ENCODE measurements at places on chromosomes 5 and 9.

DNA sequence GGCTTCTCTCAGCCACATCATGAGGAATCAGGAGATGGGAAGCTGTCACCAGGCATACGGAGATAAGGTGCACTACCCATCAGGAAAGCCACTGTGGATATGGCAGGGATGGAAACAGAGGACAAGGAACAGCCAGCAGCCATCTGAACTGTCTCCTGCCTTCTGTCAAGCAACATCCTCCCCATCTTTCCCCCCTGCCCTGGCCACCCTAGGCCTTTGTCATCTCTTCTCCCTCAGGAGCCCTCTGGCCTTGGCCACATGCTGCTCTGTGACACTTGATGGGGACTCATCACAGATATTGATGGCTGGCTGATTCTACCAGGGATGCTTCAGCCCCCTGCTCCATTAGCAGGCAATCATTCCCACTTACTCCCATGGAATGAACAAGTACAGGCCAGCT, 21.1 kb upstream of the MEIKIN start:
- DNase-seq = no peak

- DNase-seq = no peak
Measured at GRCh38 chr5:1320436-1321344, 24.2 kb downstream of the CLPTM1L start.

DNA sequence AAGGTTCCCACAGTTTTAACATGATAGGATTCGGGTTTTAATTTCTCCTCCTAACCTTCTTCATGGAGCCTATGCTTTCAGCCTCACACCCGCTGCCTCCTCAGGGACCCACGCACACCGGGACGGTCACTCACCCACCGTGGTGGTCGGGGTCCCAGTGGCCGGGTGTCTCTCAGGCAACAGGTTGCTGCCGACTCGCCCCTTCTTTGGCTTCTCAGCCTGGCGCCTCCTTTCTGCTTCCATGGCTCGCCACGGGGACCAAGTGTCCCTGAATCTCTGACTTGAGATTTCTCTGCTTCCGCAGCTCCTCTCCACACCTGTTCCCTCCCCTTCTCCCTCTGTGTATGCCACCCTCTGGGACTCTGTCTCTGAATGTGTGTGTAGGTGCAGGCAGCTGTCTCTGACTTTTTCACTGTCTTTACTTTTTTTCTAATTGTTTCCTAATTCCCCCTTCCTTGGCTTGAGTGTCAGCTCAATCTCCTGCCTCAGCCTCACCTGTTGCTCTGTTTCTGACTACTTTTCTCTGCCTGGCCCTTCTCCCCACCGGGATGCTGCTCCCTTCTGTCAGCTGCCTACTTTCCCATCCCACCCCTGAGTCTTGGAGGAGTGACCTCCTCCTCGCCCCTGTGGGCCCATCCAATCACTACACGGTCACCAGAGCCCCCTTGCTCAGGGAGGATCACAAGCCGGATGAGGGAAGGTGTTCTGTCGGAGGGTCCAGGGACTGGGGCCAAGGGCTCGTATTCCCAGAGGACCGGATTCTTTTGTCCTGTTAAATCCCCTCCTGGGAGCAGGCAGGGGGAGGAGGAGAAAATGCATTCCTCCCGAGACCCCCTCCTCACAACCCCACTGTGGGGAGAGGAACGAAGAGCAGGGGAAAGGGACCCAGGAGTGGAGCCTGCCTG, at the start of gene PROP1:
TSS of gene PROP1 (minus strand) at position 552 of the 905 bp plus-strand sequence. CDS start at position 243, 309 bp downstream.
- no peak for DNase-seq

DNA sequence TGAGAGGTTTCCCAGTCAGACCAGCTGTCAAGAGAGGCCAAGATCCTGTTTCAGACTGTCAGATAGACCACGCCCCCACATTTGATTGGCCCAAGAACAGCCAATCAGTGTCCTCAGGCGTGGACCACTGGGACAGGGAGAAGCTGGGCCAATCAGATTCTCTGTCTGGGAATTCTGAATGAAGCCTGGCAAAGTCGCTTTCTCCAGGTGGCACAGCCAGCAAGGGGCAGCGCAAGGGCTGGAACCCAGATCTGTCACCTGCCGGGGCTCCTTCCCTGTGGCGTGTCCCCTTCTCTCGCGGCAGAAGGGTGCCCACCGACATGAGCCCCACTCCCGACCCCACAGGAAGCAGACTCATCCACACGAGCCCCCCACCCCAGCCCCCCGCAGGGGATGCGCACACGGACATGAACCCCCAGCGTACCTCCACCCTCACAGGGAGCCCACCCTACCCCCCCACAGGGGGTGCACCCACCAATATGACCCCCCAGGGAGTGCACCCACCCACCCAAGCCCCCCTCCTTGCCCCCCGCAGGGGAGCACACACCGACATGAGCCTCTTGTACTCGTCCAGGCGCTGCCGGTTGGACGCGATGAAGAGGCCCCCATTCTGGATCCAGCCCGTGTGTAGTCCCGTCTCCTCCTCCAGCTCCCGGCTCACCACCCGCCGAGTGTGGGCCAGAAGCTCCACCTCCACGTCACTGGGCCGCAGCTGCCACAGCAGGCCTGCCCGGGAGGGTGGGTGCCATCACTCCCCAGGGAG, 6.1 kb downstream of the SARDH start:
- DNase-seq = no peak

DNA sequence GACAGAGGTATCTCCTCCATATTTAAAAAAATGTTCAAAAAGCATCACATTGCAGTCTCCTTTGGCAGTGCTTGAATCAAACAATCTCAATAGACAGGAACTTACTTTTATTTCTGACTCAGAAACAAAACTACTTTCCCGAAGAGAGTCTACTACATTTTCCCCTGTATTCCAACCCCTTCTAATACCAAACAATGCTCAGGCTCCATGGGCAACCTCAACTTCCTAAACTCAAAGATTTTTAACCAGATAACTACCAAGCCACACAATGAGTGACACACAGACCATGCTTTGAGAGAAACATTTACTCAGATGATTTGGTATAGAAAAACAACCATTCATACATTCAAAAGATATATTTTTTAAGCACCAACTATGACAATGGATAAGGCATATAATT, 70.5 kb downstream of the APBA1 start:
- DNase-seq = no peak

GRCh38 chr9:20593537-20593936, 28.8 kb downstream of the MLLT3 start:
- DNase-seq = peak; percentile 68

GRCh38 chr9:110619831-110620230, 40.3 kb upstream of the SVEP1 start:
- DNase-seq = no peak

DNA sequence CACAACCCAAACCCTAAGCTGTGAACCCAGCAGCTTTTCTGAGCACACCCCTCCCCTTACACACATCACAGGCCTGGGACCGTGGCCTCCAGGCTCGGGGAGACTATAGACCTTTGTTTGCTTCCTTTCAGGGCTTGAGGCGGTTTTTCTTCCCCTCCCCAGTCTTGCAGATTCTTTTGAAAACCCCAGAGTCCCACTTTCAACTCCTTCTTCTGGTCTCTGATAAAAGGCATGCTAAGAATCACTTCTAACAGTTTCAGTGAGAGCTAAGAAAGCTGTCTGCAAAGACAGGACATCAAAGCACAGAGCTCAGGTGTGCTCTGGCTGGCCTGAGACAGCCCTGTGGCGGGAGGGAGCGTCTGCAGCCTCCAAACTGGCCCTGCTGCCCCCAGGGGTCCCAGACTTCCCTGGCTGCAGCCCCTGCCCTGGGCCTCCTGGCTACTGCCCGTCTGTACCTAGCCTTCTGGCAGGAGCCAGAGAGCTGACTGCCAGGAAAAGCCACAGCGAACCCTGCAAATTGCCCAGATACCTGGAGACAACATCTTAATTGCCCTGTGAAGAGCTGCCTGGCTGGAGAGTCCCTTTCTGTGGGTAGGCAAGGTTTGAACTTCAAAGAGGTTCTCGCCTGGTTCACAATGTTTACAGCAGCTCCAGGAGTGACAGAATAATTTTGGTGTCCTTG, 138.9 kb downstream of the GADD45G start:
- no peak for DNase-seq

GRCh38 chr5:157481265-157481664, 21.3 kb downstream of the NIPAL4 start:
- no peak for DNase-seq

- no peak for DNase-seq
Measured at GRCh38 chr9:29882767-29883166, 2309.5 kb upstream of the C9orf72 start.

DNA sequence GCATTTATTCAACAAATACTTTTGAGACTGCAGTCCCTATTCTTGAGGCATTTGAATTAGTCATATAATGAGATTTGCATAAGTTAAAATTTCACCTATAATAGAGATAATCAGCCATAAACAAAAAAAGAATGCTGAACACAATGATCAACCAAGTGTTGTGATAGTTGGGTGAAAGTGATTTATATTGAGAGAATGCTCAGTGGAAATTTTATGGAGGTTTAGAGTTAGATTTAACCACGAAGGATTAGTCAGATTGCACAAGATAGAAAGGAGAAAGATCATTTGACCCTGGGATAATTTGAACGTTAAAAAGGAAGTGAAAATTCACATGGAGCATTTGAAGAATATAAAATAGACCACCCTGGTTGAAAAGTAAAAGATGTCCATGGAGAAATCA, 356.2 kb downstream of the NPR3 start:
- no peak for DNase-seq

- DNase-seq = peak; percentile 65
Measured at GRCh38 chr9:113712053-113712452, 164.1 kb upstream of the ZNF618 start.

Measured in fibroblast of the conjunctiva (primary cell).